ENCODE measurements at places on chromosomes 4 and X.

DNA sequence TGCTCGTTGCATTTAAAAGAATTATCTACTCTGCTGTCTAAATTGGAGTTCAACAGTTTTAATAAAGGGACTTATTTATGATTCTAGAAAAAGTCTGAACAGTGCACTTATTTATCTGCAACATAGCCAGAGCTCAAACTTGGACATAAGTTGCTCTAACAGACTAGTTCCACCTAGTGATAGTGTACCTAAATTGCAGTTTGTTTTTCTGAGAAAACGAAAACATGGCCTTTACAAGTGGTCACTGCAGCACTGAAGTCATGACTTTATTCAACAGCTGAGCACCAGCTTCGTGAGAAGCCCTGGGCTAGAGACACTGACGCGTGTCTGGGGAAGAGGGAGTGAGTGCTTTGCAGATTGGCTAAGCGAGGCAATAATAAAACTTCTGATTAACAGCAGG lies 77.3 kb upstream of the IGSF1 start:
- DNase-seq = no peak

- no peak for DNase-seq
These were observed 42.9 kb downstream of the USP26 start for GRCh38 chrX:133053861-133054598.

DNA sequence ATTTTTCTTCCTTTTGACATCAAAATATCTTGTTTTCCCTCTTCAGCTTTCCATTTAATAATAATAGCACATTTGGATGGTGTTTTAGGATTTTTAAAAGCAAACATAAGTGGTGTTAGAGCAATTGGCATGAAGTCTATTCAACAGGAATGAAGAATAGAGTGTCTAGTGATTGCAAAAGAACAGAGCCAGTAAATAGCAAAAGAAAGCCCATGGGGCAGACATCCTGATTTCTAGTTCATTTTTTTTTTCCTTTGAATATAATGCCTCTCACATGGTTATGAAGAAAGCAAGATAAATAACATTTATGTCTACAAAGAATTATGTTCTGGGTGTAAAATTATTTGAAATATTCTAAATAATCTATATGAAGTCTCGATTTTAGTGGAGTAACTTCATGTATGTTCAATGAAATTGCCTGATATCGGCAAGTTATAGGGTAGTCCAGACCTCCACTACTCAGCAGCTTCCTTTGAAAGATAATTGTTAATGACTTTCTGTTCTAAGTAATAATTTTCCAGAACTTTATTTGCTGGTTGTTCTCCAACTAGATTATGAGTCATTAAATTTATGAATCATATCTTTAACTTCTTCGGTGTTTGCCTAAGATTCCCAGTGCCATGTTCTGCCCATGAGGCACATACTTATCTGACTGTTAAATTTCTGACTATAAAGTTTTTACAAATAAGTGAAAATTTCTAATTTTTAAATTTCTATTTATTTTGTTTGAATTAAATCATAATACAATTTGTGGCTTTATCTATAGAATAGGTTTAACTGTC lies 587.9 kb downstream of the TLL1 start:
- DNase-seq = no peak

DNA sequence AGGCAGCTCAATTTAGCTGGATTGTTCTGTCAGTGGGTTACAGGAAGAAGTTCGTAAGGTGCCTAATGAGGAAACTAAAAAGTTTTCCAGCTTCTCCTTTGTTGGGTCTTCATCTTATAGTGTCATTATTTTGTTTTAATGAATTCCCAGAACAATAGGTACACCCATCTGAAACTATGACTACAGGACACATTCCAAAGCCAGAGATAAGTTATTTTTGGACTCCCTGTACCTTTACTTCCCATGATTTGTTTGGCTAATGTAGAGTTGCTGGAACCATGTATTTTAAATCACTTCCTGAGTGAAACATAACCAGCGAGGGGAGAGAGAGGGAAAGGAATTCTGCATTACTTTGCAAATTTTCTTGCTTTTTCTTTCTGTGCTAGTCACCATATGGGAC lies 114.0 kb downstream of the CLCN5 start:
- DNase-seq = no peak

DNA sequence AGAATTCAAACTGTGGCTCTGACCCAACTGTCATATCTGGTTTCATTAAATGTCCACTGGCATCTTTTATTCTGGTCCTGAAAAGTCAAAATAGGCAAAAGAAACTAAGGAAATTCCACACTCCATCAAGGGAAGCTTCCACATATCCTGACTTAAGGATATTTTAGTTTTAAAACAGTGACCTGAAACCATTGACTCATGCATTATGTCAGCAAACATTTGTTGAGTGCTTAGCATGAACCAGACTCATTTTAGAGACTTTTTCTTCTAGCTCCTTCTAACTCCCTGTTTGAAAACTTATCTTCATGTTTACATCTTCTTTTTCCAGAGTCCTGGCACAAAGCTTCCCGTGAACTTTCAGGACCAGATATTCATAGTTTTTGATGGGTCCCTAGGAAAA lies 6.9 kb upstream of the CXCL1 start:
- no peak for DNase-seq

- no peak for DNase-seq
These were observed 23.3 kb upstream of the MAN2B2 start for GRCh38 chr4:6551660-6552059.

- DNase-seq = no peak
These were observed 45.7 kb downstream of the SYTL5 start for GRCh38 chrX:38052096-38052495.

Data from anterior cingulate cortex (tissue), 58 donors.